ENCODE measurements at places on chromosomes 1 and 21. TPM values are rescaled to one million over a fixed set of nuclear protein-coding genes. Genes with fewer than 3 reads are reported as not detected.

PROK1 gene
- total RNA-seq, result not detected

HSD3B2 gene
- not detected for total RNA-seq

GRCh38 chr1:24507405-24507804, 4.8 kb downstream of the RCAN3 start:
- peak; percentile 38 for DNase-seq

DNA sequence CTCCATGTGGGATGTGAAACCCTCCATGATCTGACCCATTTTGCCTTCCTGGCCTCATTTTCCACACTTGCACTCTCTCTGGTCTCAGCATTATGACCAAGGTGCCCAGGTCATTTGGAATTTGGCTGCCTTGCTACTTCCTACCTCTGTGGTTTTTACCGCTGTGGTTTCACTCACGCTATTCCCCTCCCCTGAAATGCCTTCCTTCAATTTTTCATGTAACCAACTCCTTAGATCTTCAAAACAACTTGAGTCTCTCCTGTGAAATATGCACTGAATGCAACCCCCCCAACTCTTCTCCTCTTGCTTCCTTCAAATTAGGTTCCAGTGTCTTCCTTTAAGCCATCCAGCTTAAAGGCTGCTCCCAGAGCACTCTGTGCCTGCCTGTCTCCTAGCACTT, 50.1 kb downstream of the PHC2 start:
- DNase-seq, result no peak

DNA sequence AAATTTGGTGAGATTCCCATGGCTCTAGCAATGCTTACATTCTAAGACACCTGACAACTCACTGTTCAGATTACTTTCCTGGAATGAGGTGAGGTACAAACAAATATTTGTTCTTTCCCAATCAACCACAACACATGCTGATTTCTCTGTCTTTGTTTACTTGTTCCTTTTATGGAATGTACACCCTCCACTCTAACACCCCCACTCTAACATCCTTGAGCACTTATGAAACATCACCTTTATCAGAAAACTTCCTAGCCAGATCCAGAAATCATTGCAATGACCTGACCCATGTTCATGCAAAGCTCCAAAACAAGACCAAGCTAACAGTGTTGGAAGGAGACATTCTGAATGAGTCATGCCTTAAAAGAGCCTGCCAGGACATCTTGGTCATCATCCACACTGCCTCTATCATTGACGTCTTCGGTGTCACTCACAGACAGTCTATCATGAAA, 35.5 kb downstream of the HSD3B1 start:
- no peak for DNase-seq
